CD4-positive, alpha-beta memory T cell (primary cell): ENCODE measurements at places on chromosomes 6 and 20. TPM values are rescaled to one million over a fixed set of nuclear protein-coding genes. Genes with fewer than 3 reads are reported as not detected.

ATP6V1G2 gene
- 7.2 TPM for total RNA-seq

TRERF1 gene
- 28.3 TPM for total RNA-seq

GRCh38 chr6:12648171-12648570 is 68.4 kb upstream of the PHACTR1 start:
- H3K27me3 ChIP-seq, result no peaks in the 10 kb centered on the region
- no peaks in the 10 kb centered on the region for H3K4me1 ChIP-seq
- no peak for DNase-seq
- no peaks in the 10 kb centered on the region for H3K36me3 ChIP-seq
- H3K27ac ChIP-seq, result no peak overlapping the region
- no peak overlapping the region for H3K4me3 ChIP-seq

DNA sequence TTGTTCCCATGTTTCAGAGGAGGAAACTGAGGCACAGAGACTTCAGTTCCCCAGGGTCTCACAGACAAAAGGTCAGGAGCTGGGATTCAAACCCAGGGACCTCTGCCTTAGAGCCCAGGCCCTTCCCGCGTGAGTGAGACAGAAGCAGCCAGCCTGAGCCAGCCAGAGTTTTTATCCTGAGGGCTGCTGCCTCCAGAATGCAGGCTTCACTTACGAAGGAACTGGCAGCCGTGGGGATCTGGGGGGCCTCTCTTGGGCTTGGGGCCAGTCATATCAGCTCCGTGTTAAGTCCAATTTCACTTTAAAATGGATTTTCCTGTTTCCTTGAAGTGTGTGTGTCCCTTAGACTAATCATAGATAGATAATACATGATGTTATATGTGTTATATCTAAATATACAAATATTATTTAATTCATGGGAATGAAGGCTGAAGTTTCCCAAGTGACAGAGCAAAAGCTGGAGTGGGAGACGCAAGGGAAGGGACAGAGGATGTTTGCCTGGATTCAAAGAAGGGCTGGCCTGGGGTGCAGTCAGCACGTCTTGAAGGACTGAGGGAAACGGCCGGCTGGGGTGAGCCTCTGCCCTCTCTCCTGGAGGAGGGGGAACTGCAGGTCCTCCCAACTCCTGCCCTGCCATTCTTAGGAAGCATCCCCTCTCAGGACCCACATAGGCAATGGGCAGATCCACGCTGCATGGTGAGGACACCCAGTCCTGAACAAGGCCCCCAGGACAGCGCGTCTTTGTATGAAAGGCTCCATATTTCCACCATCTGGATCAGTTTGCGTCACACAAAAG is 320.1 kb downstream of the CDH4 start:
- no peak overlapping the region for H3K4me3 ChIP-seq
- H3K27ac ChIP-seq, result no peak overlapping the region
- DNase-seq, result no peak

GRCh38 chr6:125486881-125487280 is 185.1 kb upstream of the HDDC2 start:
- H3K36me3 ChIP-seq, result no peaks in the 10 kb centered on the region
- H3K27ac ChIP-seq, result no peak overlapping the region
- H3K4me1 ChIP-seq, result no peaks in the 10 kb centered on the region
- no peaks in the 10 kb centered on the region for H3K27me3 ChIP-seq
